CMK (cell line): ENCODE measurements at places on chromosomes 1 and 21.

- DNase-seq: no peak
Observed at GRCh38 chr1:3096345-3096744, 27.3 kb downstream of the PRDM16 start.

GRCh38 chr1:41317361-41317760, 43.9 kb upstream of the FOXO6 start:
- no peak for DNase-seq

DNA sequence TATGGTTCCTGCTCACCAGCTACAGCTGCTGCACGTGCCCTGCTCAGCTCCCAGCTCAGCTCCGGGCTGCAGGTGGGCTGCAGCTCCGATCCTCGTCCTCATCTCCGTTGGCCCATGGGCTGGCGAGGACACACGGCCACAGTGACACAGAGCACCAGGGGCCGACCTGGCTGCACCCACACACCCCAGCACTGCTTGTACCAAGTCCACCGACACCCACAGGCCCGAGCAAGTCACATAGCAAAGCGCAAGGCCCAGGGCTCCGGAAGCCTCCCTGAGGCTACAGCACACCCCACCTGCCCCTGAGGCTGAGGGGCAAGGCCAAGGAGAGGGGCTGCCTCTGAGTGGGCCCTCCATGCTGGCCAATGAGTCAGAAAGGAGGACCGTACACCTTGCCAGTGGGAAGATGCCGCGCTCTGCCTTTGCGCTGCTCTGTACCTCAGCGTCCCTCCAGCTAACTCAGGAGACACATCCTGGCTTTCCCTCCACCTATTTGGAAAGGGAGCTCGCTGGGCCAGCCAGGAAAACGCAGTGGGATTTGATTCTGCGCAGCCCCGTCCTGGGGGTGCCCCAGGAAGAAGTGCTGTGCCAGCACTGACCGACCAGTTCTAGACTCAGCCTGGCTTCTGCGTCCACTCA, 124.8 kb downstream of the SIK1 start:
- no peak for DNase-seq

DNA sequence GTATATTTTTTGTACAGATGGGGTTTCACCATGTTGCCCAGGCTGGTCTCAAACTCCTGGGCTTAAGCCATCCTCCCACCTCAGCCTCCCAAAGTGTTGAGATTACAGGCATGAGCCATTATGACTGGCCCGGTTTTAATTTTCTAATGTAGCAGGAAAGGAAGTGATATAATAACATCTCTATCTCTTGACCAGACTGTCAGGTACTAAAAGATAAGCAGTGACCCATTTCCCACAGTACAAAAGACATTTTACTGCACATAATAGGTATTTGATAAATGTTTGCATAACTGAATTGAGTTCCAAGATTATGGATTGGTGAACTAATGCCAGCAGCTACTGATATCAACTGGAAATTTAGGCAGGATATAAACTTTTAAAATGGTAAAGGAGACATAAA, 4.0 kb downstream of the NVL start:
- DNase-seq: no peak

GRCh38 chr1:100394285-100394684, 42.0 kb downstream of the CDC14A start:
- DNase-seq: no peak

- no peak for DNase-seq
Observed at GRCh38 chr21:38343691-38344090, 86.9 kb downstream of the KCNJ15 start.

DNA sequence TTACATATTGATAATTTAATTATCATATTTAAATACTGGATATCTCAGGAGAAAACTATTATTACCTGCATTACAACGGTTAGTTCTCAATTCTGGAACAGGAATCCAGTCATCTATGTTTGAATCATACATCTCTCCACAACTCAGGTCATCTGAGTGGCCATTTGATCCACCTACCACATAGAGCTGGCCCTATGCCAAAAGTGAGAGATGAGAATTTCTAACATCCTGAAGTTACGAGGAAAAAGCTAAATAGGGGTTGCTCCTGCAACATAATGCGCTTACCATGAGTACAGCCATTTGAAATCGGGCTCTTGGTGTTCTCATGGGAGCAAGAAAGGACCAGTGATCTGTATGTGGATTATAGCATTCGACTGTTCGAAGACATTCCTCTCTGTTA, 16.9 kb downstream of the IVNS1ABP start:
- no peak for DNase-seq

GRCh38 chr1:220341126-220341525, 68.9 kb upstream of the RAB3GAP2 start:
- no peak for DNase-seq

GRCh38 chr1:108679586-108680213, 12.4 kb upstream of the PRPF38B start:
- DNase-seq: no peak

DNA sequence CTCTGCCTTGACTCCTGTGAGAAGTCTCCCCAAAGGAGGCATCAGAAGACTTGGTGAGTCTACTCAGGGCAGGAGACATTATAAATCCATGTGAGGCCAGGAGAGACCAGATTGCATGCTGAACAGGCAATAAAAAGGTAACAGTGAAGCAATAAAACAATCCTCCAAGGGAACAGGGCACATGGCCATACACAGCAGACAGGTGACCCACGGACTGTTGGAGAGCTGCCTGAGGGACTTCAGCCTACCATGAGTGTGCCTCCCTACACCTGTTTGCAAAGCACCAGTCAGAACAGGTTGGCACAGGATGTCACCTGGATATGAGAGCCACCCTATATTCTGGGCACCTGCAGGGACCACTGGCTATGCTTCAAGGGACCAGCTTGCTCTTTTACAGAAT, 67.6 kb downstream of the MAB21L3 start:
- DNase-seq: no peak

DNA sequence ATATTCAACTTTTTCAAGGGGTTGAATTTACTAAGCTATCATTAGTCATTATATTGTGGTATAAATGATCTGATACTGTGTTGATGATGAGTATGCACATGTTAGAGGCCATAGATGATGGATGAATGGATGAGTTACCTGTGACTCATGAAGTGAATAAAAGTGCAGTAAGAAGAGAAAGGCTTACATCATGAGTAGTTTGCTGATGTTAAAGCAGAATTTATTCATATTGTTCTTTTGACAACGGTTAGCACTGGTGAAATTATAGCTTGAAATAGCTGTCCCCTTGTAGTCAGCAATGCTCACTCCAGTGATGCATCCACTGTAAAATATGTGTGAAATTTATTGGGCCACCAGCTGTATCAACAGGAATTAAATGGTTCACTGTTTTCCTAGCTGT, 541.0 kb upstream of the ZRANB2 start:
- DNase-seq: no peak

DNA sequence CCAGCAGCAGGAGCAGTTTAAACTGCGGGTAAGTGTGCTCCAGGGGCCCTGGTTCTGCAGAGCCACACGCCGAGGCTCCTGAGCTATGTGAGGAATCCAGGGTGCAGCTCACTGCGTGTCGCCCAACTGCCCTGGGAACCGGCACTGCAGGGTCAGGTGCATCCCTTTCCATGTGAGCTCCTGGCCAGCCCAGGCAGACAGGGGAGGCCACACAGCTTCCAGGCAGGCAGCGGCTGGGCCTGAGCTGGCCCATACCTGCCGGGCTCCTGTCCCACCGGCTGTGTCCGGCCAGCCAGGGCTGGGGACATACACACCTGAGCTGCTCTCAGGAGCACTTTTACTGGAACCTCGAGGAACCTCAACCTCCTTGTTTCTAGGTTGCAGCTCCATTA, 18.6 kb upstream of the COL18A1 start:
- no peak for DNase-seq

GRCh38 chr1:217462666-217463065, 168.2 kb downstream of the GPATCH2 start:
- DNase-seq: no peak

GRCh38 chr1:157238585-157238984, 100.4 kb upstream of the ETV3 start:
- no peak for DNase-seq

DNA sequence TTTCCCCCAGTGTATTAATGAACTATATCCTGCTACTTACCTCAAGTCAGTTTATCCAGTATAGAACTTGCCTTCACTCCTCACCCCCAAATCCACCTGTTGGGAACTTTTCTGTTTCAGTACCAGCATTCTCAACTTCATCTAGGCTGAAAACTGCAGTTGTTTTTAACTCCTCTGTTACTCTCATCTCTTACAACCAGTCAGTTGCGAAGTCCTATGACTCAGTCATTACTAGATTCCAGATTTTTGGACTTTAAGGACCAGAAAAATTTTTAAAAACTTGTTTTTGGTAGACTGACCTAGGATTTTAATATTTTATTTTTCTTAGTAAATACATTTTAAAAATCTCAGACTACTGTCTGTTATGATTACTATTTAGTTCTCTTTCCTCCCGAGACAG, 8.1 kb downstream of the GNAI3 start:
- no peak for DNase-seq

- no peak for DNase-seq
Observed at GRCh38 chr1:93694039-93694438, 12.4 kb upstream of the BCAR3 start.

DNA sequence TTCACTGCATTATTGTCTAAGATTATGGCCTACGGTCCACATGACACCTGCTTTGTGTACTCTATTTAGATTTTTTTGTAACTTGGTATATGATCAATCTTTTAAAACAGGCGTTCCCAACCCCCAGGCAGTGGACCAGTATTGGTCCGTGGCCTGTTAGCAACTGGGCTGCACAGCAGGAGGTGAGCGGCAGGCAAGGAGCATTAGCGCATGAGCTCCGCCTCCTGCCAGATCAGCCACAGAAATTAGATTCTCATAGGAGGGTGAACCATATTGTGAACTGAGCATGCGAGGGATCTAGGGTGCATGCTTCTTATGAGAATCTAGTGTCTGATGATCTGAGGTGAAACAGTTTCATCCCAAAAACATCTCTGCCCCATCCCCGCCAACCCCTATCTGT, 228.4 kb upstream of the NR5A2 start:
- no peak for DNase-seq

GRCh38 chr21:37837381-37837780, 78.9 kb downstream of the KCNJ6 start:
- no peak for DNase-seq

GRCh38 chr1:64396817-64397216, 73.1 kb upstream of the CACHD1 start:
- DNase-seq: no peak

DNA sequence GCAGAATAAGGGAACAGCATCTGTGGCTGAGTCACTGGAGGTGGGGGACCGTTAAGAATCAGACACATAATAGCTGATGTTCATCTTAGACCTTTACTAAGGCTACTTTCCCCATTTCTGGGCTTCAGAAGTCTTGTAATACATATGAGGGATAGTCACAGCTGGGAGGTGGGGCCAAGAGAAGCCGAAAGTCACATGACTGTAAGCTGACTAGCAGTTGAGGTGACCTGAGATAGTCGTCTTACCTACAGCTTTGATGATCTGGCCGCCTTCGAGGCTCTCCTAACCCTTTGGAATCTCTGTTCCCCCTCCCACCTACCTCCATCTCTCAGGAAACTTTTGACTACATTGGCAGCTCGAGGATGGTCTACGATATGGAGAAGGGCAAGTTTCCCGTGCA, 9.4 kb downstream of the NCSTN start:
- DNase-seq: no peak

- no peak for DNase-seq
Observed at GRCh38 chr1:37096523-37096922, 62.2 kb upstream of the GRIK3 start.

- DNase-seq: no peak
Observed at GRCh38 chr1:25111706-25112105, 120.6 kb downstream of the SYF2 start.

- DNase-seq: no peak
Observed at GRCh38 chr1:43773821-43774220, 66.5 kb downstream of the ST3GAL3 start.

DNA sequence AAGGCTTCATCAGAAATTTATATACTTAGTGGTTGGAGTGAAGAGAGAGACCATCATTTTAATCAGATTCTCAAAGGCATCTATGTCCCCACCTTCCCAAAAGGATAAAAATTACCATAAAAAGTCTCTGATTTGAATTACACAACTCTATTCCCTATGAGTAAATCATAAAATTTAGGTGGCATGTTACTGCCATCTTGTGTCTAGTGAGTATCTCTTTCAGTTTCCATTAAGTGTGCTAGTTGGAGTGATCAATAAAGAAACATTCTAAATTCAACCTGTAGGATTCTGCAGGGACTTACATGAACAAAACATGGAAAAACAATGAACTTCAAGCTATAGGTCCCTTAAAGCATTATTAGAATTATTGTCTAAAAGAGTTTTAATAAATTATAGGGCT, 655.4 kb downstream of the LTN1 start:
- no peak for DNase-seq

DNA sequence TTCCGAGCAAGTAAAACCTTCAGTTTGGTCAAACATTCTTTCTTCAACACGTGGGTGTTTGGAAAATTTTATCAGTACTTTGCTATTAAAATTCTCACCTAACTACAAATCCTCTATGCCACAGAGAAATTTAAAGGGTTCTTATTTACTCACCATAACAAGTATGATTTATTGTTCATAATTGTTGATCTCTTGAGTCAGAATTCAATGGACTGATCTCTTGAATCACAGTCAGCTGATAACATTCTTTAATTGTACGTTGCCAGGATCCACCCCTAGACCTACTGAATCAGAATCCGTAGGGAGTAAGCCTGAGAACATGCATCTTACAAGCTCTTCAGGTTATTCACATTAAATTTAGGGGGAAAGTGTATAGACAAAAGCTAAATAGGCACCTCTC, 51.2 kb downstream of the DIPK1A start:
- DNase-seq: no peak

DNA sequence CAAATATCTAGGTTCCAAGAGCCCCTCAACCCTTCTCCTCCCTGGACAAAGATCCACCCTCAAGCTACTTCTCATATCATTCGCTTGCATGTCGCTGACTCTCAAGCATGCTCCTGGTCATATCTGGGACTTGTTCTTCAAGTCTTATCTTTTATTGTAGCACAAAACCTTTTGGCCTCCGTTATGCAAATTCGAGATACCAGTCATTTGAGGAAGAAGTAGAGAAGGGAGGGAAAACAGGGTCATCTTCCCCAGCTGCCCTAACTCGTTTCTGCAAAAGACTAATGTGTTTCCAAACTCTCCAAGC, 63.8 kb upstream of the ETS2 start:
- DNase-seq: peak; percentile 87

DNA sequence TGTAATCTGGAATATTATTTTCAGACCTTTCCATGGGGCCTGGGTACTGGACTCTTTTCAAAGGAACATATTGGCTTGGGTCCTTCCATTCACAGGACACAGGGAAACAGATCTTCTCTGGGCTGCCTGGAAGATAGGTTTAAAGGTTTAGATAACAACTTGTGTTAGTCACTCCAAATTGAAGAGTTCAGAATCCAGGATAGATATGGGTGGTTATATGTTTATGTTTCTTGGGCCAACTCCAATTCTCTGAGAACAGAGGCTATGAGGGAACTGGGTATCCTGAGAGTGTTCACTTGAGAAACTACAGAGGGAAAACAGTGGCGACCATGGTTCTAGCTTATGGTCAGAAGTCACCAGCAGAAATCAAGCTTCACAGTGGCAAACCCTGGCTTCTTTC, 8.7 kb upstream of the PIGM start:
- DNase-seq: no peak
